ENCODE measurements at places on chromosomes 12 and 14.

GRCh38 chr12:55702861-55703260, 4.8 kb downstream of the ITGA7 start:
- no peak for DNase-seq

DNA sequence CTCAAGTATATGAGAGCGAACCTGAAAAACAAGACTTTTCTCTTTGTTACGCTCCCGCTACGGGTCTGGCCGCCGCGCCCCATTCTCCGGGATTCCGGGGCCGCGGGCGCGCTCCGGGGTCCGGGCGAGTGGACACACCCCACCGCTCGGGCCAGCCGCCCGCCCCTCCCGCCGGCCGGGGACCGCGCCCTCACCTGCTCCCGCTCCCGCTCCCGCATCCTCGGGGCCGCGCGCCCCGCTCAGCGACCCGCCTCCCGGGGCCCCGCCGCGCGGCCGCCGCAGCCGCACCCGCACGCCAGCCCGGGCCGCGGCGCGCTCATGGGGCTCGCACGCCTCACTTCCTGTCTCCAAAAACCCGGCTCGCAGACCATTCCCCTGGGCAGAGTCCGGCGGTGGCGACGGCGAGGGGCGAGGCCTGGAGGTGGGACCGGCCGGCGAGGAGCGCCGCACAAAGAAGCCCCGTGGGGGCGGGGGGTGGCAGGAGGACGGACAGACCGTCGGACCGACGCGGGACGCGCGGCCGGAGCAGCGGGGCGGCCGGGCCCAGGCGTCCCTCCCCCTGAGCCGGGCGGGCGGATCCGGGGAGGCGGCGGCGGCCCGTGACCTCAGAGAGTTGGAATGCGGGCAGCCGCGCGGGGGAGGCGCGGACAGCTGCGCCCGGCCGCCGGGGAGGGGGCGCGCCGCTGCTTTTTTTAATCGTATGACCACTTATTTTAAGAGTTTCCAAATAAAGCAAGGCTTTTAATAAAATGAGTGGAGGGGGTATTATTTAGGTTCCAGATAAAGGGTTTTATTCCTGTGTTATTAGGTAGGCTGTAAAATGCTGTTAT, at the start of gene PTPN21:
TSS of gene PTPN21 (minus strand) at position 551 of the 830 bp plus-strand sequence. CDS start 4,590 bp downstream, outside the sequence.
- peak; percentile 80 for DNase-seq

- no peak for DNase-seq
Observed at GRCh38 chr14:54001189-54001878, 44.7 kb upstream of the BMP4 start.

DNA sequence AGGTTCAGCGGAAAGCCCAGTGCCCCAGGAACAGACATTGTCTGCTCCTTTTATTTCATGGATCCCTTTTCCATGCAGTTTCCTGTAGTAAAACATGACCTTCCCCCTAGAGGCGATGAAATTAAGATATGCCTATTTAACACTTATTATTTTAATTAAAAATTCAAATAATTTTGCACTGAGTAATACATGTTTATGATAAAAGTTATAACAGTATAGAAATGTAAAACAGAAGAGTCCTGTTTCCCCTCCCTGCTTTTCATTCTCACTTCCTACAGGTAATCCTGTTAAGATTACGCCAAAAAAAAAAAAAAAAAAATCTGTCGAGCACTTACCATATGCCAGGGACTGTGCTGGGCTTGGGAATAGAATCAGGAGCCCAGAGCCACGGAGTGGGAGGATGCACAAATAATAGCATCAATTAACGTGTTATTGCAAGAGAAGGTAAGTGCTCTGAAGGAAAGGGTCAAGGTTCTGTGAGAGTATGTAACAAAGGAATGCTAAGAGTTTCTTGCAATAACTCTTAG, 830 bp upstream of the LPCAT3 start:
- no peak for DNase-seq

DNA sequence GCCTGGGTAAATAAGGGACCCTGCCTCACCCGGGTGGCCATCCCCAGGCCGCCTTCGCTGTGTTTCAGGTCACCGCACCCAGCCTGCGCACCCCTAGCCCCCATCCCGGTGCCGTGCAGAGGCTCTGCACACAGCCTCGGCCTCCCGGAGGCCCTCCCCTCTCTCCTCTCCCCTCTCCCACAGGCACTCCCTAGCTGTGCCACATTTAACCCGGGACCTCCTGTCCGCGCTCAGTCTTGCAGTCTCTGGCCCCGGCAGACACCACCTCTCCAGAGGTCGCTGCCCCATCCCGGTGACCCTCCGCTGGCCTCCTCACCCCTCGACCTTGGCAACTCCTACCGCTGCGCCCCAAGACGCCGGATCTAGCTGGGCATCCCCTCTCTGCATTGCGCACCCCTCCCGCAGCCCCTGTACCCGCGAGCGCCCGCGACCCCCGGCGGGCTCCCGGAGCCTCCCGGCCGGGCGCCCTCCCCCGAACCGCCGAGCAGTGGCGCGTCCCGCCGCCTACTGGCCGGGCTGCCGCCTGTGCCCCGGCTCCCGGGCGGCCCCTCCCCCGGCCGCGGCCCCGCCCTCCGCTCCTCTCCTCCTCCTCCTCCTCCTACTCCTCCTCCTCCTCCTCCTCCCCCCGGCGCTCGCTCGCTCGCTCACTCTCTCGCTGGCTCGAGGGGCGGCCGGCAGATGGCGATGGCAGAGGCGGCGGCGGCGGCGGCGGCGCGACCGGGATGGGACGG, 120.7 kb downstream of the AACS start:
- DNase-seq = peak; percentile 83

DNA sequence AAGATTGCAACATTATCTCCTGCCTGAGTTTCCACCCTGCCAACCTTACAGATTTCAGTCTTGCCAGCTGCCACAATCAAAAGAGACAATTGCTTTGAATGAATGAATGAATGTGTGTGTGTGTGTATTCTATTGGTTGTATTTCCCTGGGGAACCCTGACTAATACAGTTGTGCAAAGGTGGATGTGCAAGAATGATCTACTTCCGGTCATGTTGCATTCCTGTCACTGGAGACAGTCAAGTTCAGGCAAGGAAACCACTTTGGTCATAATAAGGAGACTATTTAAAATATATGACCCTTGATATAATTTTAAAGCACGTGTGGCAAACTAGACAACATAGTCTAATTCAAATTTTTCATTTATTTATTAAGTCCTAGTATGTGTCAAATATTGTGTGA, 13.1 kb downstream of the RERG start:
- peak; percentile 36 for DNase-seq

DNA sequence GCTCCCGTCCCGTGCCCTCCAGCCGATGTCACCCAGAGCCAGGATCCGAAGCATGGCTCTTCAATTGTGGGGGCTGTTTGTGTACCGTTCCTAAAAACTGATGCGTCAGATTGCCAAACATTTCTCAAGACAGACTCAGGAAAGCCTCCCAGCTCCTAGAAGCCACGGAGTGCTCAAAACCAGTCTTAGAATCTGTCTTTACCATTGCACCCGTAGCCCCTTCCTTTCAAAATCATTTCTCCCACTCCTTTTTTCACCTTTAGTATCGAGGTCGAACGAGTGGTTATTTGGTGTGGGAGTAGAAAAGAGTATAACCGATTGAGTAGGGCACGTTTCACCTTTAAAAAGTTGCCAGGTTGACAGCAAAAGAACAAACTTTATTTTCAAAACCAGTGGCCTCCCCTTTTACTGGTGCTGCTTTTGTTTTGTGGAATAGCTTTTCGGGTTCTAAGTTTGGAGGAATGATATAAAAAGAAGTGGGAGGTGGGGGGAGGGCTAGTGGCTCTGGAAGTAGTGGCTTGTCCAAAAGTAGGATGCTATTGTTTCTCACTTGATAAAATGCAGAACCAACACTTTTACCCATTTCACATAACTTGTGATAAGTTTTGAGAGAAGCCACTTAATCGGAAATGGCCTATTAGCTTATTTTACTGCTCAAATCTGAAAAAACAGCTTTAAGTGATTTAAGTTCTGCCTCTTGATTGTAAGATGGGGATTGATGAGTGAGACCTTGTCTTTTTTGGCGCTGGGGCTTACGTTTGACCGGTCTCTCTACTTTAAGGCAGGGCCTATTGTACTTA, 803 bp downstream of the STK38L start:
- no peak for DNase-seq

DNA sequence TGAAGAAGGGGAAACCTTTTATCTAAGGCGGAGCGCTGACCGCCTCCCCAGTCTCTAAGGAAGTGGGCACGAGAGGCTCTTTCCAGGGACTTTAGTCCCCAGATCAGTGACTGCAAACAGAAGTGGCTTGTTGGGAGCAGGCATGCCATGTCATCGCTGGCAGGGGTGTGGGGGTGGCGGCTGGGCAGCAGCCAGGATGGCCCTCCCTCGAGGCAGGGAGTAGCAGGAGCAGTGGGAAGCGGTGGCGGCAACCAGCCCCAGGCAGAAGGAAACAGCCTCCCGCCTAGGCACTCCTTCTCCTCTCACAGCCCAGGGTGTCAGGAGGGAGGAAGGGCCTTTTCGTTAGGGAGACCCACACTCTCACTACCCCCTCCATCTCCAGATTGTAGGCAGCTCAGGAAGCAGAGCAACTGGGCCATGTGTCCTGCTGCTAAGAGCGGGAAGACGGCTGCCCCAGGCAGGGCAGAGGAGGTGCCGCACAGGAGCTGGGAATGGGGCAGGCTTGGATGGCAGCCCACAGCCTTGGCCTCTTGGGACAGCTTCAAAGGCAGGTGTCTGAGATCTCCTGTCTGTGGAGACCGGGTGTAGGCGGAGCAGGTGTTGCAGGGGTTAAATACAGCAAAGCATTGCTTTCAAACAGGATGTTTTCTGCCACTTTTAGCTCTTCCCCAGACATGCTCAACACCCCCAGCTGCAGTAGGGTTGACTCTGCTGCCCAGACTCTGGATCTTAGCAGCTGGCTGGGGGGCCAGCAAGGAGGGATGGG, 21.8 kb downstream of the VDR start:
- peak; percentile 27 for DNase-seq

DNA sequence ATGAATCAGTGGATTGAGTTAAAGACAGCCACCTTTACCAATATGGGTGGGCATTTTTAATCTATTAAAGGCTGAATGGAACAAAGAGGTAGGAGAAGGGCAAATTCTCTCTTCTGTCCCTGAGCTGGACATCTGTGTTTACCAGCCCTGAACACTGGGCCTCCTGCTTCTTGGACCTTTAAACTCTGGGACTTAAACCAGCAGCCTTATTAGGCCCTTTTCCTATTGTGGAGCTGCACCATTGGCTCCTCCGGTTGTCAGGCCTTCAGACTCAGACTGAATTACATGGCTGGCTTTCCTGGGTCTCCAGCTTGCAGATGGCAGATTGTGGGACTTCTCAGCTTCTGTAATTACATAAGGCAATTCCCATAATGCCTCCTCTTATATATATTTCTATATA, 6.4 kb downstream of the SERPINA6 start:
- DNase-seq = no peak

DNA sequence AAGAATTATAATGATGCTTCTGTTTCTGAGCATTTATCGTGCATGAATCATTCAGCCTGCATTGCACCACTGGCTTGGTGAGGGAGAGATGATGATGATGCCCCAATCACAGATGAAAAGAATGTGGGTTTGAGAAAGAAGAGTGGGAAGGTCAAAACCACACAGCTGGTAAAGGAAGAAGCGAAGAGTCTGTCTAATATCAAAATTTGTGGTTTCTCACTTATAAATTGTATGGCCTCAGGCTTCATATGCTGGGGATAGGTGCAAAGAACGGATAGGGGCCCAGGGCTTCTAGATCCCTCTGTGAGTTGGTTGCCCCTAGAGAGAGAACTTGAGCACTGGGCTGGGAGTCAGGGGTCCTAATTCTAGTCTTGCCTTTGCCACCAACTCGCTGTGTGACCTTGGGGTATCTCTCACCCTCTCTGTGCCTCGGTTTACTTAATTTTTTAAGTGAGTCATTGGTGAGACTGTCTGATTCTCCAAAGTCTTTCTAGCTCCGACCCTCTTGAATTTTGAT, 2.2 kb downstream of the OASL start:
- DNase-seq = peak; percentile 39

Measured in fibroblast of skin of back (primary cell).